ENCODE measurements at places on chromosomes 6 and 20. TPM values are rescaled to one million over a fixed set of nuclear protein-coding genes. Genes with fewer than 3 reads are reported as not detected.

ULBP2 gene
- 12.2 TPM for total RNA-seq

ENPP5 gene
- total RNA-seq, result 0.94 TPM

BMP2 gene
- 9.7 TPM for total RNA-seq

KCNQ2 gene
- total RNA-seq, result not detected

BTN1A1 gene
- not detected for total RNA-seq

ENPP1 gene
- total RNA-seq, result 21.5 TPM

REM1 gene
- not detected for total RNA-seq

EFCAB8 gene
- total RNA-seq, result 0.06 TPM

COX4I2 gene
- total RNA-seq, result not detected

BPI gene
- total RNA-seq, result 0.11 TPM

ZBTB12 gene
- 0.53 TPM for total RNA-seq

ENPP3 gene
- total RNA-seq, result 0.05 TPM

NR2E1 gene
- total RNA-seq, result 0.03 TPM

ZNF341 gene
- 5.5 TPM for total RNA-seq

ATF6B gene
- 44.0 TPM for total RNA-seq

ZC2HC1B gene
- not detected for total RNA-seq

SLC26A8 gene
- not detected for total RNA-seq

GMPR gene
- total RNA-seq, result 21.3 TPM

BTNL2 gene
- not detected for total RNA-seq

BPIFB1 gene
- not detected for total RNA-seq

MYH7B gene
- total RNA-seq, result not detected

RCAN2 gene
- total RNA-seq, result 19.6 TPM

TGM3 gene
- total RNA-seq, result 5.3 TPM

ARID1B gene
- 12.0 TPM for total RNA-seq

CST5 gene
- total RNA-seq, result not detected

PI3 gene
- total RNA-seq, result not detected

HEY2 gene
- not detected for total RNA-seq

ZSCAN26 gene
- 17.4 TPM for total RNA-seq

PACRG gene
- total RNA-seq, result not detected

MYB gene
- total RNA-seq, result 0.16 TPM

C6orf15 gene
- total RNA-seq, result not detected

ZNF184 gene
- 11.3 TPM for total RNA-seq

MEP1A gene
- 1.0 TPM for total RNA-seq

LHFPL5 gene
- total RNA-seq, result not detected

GRM1 gene
- not detected for total RNA-seq

SEL1L2 gene
- not detected for total RNA-seq

SLC4A11 gene
- total RNA-seq, result not detected

GNAS-AS1 gene
- total RNA-seq, result not detected
